ENCODE measurements at places on chromosomes 4 and X.

DNA sequence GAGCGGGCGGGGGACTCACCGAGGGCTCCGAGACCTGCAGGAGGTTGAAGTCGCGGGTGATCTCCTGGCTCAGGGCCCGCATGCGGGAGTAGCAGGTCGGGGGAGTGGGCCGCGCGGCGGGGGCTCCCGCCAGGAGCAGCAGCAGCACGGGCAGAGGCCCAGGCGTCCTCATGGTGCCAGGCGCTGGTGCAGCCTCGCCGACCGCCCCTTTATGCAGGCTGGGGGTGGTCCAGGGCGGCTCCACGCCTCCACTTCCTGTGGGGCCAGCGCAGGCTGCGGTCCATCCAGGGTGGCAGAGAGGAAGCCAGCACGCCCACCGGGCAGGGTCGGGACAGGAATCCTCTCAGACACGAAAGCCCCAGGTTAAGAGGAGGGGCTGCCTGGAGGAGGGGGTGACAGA is at the start of gene CYTL1:
CYTL1 (minus strand) TSS at position 185 of the 400 bp plus-strand sequence; CDS start at position 172, 13 bp downstream.
- DNase-seq, result no peak

DNA sequence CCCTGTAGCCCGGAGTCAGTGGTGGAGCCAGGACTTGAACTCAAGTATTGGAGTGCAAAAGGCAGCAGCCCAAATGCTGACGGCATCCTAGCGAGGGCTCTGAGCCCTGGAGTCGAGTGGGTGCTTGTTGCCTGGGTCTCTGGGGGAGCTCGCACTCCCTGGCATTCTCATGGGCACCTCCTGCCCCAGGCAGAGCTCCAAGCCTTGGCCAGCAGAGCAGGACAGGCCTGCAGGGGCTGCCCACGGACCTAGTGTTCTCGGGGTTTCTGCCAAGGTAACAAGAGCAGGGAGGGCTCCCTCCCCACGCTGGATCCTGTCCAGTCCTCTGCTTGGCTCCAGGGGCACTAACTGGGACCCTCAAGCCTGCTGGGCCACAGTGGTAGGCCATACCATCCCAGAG is 17.6 kb upstream of the WFS1 start:
- no peak for DNase-seq

DNA sequence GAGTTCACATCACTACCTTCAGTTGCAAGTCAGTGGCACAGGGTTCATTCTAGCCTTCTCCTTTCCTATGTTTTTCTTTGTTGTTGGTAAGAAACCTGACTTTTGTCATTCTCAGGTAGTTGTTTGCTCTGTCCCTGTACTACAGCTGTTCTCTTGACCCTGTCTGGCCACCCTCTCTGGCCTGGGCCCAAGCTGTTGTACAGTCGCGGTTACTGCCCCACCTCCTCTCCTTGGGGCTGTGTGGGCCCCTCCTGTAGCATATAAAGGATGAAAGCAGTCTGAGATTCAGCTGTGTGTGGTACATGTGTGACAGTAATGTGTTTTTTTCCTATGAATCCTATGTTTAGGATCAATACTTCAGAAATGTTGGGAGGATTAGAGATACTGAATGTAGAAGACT is 12.5 kb downstream of the MOB1B start:
- no peak for DNase-seq

GRCh38 chrX:149456476-149457245 is 48.4 kb downstream of the IDS start:
- no peak for DNase-seq

GRCh38 chr4:10673817-10674369 is 10.7 kb downstream of the CLNK start:
- no peak for DNase-seq

DNA sequence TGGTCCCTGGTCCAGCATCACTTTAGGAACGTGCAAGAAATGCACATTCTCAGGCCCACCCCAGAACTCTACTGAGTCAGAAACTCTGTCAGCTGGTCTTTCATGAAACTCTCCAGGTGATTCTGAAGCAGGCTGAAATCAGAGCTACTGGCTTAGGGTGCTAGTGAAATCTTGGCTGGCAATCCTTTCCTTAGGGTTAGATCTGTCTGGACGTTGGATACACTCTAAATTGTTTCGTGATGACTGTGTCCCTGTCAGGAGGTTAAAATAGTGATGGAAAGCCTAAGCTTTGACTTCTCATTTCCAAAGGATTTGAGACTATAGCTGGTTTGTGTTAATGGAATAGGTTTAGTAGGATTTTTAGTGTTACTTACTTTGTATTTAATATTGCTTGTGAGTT is 99.1 kb downstream of the ARHGAP10 start:
- peak; percentile 14 for DNase-seq

GRCh38 chr4:7282786-7283440 is 90.6 kb downstream of the SORCS2 start:
- DNase-seq, result no peak

GRCh38 chr4:138945401-138945800 is 70.2 kb upstream of the NOCT start:
- no peak for DNase-seq

- DNase-seq, result no peak
Measured at GRCh38 chr4:123481717-123482116, 85.1 kb downstream of the SPRY1 start.

DNA sequence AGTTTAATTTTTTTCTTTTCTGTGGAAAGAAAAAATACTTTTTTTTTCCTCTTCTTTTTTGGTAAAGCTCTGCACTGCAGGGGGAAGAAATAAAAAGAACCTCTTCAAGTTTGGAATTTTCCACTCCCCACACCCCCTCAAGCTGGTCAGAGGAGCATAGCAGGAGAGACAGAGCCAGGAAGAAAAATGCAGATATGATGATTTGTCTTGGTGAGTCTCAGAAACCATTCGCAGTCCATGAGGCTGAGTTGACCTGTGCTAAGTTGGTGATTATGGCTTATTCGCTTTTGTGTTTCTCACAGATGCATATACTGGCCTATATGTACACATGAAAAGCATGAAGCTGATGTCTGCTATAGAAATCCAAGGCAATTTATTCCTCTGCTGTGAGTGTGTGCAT is 205.9 kb downstream of the LDB2 start:
- no peak for DNase-seq

GRCh38 chrX:23952984-23953907 is 45.4 kb downstream of the CXorf58 start:
- no peak for DNase-seq

- no peak for DNase-seq
Measured at GRCh38 chrX:67717571-67717970, 173.8 kb downstream of the AR start.

DNA sequence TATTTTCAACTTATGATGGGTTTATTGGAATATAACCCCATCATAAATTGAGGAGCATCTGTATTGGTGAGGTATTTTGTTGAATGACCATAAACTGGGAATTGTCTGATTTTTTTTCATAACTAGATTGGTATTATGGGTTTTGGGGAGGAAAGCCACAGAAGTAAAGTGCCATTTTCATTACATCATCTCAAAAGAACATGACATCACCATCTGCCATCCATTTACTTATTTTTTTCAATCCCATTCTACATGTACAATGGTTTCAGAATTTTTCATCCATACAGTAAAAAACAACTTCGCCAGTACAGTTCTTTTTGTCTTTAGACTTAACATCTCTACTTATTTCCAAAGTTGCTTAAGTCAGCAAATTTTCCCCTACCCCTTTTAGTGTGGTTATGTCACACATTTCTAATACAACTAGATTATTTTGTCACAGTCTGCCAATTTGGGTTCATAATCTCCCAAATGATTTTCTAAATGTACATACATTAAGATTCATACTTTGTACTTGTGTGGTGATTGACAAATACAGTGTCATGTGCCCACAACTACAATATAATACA is 459.4 kb downstream of the IDS start:
- no peak for DNase-seq

DNA sequence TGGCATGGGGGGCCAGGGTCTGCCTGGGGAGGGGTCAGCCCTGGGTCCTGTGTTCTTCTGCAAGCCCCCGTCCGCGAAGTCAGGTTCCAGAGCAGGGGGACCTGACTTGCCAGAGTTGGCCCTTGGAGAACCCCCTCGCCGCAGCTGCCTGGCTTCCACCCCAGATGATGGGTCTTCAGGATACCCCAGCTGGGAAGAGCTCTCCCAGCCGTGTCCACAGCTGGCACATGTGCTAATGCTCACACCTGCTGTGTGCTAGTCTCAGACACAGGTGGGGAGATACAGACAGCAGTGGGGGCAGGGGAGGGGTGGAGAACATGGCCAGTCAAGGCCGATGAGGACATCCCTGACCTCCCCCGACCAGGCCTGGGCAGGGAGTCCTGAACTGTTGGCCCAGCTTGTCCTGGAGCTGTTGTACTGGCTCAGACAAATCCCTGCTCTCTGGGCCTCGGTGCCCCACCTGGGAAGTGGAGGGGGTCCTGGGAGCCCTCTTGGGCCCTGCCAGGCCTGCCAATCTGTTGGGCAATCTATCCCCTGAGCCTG is 3.5 kb downstream of the ADRA2C start:
- no peak for DNase-seq

GRCh38 chr4:139651282-139652194 is 14.1 kb upstream of the MGST2 start:
- peak; percentile 49 for DNase-seq

GRCh38 chr4:97496298-97496873 is 646.9 kb downstream of the STPG2 start:
- DNase-seq, result peak; percentile 18

- DNase-seq, result no peak
Measured at GRCh38 chr4:107098401-107098800, 62.3 kb upstream of the DKK2 start.

- DNase-seq, result no peak
Measured at GRCh38 chr4:55830048-55830447, 10.5 kb downstream of the EXOC1L start.

DNA sequence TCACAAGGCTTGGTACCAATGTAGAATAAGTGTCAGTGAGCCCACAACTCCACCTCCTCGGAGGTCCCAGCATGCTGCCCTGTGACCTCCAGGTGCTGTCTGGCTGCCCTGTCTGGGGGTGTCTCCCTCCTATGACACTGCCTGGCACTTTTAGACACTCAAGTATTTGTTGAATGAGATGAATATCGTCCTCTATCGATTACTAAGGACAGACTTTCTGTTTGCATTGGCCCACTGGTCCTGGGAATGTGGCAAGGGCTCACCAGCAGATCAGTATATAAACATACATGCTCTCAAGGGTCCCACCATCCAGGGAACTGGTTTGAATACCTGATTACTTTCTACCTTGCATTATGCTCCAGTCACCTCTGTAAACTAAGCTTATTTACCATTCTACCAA is 333.0 kb downstream of the NR3C2 start:
- no peak for DNase-seq

DNA sequence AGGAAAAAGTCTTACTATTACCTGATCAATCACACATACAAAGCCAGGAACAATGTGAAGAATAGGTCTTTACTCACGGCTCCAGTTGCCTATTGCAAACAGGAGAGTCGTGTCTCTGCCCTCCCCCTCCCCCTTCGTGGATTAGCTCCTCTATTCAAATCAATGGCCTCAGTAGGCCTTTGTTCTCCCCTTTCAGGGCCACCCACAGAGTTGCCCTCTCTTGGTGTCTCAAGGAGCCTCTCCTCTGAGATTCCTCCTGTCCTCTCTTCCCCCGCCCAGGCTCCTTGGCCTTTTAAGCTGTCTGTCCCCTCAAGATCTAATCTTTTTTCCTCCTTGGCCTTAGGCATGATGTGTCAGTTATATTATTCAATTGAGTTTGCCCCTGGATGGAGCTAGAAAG is 107.2 kb upstream of the NALF2 start:
- no peak for DNase-seq

GRCh38 chrX:23901060-23901459 is 6.7 kb downstream of the APOO start:
- DNase-seq, result peak; percentile 95

Measured in PC-9 (cell line).